ENCODE measurements at places on chromosomes 4 and X.

DNA sequence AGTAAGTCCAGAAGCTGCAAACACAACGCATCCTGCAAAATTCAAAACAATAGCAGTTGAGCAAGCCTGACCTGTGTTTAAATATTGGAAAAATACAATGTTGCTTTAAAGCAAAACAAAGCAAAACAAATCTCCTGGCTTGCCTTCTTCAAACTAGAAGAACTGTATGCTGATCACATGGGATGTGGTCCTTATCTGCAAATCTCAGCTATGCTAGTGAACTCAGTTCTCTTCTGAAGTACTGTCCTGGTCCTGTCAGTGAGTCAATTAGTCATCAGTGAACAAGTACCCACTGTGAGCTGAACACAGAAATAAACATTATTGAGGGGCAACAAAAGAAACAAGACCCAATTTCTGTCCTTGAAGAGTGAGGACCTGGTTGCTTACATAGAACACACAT is 522.5 kb downstream of the SMARCA1 start:
- DNase-seq: no peak

DNA sequence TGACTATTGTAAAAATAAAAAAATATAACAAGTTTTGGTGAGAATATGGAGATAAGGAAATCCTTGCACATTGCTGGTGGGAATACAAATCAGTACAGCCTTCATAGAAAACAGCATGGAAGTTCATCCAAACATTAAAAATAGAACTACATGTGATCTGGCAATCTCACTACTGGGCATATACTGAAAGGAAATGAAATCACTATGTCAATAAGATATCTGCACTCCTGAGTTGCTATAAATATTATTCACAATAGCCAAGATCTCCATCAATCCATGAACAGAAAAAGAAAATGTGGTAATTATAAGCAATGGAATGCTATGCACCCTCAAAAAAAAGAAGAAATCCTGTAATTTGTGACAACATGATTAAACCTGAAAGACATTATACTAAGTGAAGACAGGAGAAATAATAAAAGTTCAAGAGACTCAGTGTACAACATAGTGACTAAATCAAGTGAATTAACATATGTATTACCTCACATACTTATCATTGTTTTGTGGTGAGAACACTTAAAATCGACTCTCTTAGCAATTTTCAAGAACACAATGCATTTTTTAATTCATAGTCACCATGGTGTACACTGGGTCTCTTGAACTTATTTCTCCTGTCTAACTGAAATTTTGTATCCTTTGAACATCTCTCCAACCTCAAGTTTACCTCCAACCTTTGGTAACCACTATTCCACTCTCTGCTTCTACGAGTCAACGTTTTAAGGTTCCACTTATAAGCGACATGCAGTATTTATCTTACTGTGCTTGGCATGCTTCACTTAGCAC is 1703.7 kb upstream of the AGA start:
- no peak for DNase-seq

DNA sequence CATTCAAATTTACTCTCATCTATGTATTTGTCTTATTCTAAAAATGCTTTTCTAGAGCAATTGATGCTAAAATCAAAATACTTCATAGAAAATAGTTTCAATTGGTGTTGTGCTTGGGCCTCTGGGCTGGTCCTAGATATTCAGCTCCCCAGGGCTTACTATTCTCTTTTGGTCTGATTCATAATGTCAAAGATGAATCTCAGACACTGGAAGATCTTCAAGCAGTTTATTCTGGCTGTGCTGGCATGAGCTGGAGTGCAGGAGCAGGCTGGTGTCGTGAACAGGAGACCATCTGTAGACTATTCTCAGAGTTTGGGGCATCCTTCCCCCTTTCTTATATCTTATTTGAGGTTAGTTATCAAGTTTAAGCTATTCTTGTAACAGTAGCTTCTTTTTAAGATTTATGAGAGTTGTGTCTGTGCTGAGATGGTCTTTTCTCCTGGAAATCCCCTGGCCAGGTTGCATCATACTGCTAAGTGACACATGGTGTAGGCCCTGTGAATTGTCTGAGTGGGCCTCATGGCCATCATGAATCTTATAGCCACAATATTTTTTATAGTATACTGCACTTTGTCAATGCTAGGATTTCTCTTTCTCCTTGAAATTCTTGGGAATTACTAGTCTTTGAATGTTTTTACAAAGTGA is 1624.0 kb upstream of the IGFBP7 start:
- no peak for DNase-seq

DNA sequence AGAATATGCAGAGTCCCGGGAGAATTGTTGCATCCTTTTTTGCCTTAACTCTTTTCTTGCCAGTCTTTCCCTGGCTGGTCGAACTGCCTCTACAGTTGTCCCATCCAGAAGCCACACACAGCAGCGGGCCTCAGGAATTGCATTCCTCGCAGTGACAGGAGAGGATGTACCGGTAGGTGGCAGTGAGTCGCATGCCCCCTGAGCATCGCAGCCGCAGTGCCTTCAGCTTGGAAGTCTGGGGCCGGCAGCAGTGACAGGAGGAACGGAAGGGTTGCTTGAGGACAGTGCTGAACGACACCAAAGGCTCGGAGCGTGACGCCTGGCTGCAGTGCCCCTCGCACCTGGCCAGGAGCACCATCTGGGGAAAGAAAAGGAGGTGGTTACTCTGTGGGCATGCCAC is 23.5 kb downstream of the NDP start:
- no peak for DNase-seq

DNA sequence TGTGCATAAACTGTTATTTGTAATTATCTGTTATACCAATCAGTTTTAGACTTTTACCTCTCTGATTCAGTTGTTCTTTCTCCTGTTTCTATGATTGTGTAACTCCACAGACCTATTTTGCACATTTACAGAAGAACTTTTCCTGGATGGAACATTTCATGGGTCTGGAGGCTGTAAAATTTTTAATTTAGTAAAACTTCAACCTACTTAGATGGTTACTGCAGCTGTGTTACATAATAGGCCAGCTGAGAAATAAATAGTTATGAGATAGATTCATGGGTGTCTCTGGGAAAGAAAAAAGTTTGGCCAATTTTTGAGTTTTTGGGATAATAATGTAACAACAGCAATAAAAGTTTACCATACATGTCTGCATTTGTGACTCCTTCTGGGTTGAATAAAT is 253.5 kb downstream of the ARHGAP24 start:
- no peak for DNase-seq

DNA sequence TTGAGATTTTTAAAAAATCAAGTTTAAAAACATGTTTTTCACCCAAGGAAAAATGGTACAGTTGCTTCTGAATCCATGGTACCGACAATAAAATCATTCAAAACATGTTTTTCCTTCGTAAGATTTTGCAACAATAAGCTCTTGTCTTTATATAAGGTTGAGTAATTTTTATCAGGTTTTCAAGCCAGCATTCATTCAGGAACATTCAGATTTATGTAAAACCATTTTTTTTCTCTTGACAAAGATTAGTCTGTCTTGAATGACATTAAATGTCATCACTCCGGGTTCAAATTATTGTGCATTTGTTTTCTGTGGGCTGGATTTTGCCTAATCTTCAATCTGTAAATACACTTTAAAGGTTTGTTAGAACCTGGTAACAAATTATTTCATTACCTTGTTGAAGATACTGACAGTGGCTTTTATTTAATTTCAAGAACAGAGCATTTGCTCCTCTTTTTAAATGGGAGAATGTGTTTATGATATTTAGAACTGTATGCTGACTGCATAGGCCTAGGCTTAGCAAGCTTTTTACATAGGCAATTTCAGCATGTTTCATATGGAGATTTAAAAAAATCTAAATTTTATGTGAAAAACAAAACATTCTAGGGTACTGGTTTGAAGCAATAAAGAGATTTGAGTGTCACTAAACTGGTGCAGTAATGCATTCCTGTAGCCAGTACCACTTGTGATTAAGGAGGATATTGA is 336.4 kb upstream of the HAND2 start:
- no peak for DNase-seq
